Cortex of kidney (tissue), 1 donor: ENCODE measurements at places on chromosomes 11 and 22.

GRCh38 chr11:67117672-67118180 is 1.3 kb upstream of the KDM2A start:
- DNase-seq = no peak

DNA sequence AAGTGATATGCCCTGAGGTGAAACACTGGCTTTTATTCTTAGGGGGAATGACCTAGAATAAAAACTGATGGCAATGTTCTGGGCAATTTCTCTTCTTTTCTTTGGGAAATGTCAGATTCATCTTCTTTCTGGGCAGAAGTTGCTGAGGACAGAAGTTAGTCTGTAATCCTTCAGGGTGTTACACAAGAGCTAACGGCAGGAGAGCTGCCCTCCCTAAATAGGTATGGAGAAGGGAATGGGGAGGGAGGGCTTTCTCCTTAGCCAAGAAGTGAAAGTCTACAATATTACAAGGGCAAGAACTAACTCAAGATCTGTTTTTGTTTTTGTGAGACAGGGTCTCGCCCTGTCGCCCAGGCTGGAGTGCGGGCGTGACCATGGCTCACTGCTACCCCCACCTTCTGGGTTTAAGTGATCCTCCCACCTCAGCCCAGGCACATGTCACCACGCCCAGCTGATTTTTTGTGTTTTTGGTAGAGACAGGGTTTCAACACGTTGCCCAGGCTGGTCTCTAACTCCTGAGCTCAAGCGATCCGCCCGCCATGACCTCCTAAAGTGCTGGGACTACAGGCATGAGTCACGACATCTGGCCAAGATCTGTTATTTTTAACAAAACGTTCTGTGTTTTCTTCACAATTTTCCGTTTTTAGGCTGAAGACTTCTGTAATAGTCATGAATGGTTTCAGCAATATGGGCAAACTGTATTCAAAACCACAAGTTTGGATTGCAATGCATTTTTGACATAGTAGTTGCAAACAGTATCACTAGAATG is 7.2 kb downstream of the PIWIL4 start:
- DNase-seq = no peak

DNA sequence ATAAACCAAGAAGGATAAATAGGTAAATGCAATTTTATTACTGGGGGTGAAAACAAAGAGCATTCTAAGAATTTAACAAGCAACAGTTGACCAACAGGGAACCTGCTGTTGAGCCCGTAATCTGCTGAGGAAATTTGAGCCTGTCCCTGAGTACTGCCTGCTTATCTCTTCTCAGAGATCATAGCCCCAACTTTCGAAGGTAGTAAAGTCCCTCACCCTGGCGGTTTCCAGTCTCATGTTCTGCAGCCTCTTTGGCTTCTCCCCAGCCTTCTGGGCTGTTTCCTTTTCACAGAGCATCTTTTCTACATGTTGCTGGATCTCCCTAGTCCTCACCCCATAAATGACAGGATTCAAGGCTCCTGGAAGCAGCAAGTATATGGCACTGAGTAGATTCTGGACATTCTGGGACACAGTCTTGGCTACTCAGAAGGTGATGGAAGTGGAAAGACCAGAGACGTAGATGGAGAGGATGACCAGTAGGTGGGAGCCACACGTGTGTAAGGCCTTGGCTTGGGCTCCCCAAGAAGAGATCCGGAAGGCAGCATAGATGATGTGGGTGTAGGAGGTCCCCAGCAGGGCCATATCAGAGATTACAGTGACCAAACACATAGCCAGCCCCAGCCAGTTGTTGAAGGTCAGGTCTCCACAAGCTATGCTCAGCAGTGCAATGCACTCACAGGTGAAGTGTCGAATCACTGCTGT is 51.6 kb downstream of the RRM1 start:
- DNase-seq = no peak

- DNase-seq = no peak
Observed at GRCh38 chr11:19552656-19553260, 159.9 kb upstream of the NAV2 start.

DNA sequence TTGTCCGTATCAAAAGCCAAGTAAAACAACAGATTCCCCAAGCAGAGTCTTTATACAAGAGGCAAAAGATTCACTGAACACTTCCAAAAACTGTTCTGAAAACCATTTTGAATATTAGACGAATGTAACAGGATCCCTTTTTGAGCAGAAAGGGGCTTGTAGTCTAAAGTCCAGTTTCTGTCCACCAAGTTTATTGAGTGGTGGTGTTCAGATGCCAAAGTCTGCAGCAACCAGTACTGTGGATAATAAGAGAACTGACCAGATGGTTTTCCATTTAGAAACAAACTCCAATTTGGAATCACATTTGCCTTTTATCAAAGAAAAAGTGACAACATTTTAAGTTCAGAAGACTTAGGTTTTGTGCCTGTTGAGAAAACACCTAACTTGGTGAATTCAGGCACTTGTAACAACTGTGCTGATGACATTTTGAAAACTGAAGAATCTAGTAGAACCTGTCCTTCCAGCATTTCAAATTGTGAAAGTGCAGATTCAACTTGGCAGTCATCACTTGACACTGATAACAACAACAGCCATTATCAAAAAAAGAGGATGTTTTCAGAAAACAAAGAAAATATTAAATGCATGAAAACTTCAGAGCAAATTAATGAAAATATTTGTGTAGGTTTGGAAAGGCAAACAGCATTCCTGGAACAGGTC is 217.1 kb downstream of the CSNK2A3 start:
- DNase-seq = no peak

DNA sequence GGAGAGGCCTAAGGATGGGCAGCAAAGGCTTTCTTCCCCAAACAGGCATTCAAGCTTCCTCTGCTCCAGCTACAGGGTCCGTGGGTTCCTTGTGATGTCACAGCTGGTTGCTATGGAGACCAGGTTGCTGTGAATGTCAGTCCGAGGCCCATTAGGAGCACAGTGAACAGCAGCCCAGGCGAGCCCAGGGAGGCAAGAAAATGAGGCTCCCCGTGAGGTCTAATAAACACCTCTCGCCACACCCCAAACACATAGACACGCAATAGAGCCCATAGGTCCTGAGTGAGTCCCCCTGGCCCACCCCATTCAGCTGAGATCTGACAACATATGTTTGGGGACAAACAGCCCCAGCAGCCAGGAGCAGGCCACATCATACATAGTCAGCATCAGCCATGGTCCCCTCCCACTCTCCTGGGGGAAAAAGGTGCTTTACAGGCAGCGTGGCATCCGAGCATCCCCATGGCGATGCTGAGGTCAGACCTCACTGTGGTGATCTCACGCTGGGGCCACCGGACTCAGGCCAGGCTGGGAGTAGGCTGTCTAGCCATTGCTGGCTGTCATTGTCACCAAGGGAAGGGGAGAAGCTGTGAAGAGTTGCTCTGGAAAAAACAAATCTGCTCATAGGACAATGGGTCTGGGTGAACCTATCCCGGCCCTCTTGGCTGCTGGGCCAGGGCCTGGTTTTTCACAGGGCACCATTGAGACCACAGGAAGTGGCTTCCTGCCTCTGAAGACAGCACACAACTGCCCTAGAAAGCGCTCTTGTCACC is 23.1 kb upstream of the TP53I11 start:
- no peak for DNase-seq

- DNase-seq = no peak
Observed at GRCh38 chr22:39489094-39490068, 12.7 kb upstream of the MIEF1 start.

DNA sequence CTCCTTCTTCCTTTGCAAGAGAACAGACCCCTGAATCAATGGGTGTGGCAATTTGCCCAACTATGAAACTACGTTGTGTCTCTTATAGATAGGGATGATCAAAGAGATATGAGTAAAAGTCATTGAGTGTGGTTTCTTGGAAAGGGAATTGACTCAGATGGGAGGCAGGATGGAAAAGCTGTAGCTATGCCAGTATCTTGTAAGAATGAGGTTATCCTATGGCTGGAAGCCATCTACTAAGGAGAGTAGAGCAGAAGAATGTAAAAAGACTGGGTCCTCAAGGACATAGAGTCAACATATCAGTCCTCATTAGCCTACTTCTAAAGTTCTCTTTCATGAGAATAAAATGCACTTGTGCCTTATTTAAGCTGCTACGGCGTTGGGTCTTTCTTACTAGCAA is 78.9 kb upstream of the POU2AF2 start:
- no peak for DNase-seq

DNA sequence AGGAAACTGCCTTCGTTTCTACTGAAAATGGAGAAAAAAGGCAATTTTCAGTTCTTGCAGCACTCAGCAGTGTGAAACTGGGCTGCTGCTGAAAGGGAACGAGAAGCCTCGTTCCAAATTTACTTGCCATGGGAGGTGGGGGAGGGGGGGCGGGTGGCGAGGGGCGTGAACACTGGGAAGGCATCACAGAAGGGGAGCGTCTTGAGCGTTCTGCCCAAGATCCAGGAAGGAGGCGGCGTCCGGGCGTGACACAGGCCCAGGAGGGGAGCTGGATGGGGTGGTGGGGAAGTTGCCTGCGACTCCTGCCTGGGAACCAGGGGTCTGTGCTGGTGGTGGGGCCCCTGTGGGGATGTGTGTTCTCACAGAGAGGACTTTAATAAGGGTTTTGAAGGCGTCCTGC is 213.5 kb downstream of the CTTN start:
- no peak for DNase-seq

- no peak for DNase-seq
Observed at GRCh38 chr11:94400839-94401772, at the start of gene GPR83. TSS of gene GPR83 (minus strand) at chr11:94401419. CDS start at chr11:94401247, 172 bp downstream.

DNA sequence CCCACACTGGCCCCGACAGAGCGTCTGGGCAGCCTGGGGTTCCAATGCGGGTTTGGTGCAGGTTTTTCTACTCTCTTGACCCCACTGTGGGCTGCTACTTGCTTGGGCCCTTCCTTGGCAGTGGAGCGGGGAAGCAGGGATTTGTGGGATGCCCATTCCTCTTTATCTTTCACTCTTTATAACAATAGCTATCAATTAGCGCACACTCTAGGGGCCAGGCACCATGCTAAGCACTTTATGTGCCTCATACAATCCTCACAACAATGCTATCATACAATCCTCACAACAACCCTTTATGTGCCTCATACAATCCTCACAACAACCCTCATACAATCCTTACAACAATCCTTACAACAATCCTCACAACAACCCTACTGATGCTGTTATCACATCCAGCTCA is 12.7 kb downstream of the ACCS start:
- no peak for DNase-seq

- no peak for DNase-seq
Observed at GRCh38 chr11:1326435-1327063, 17.1 kb upstream of the TOLLIP start.

GRCh38 chr11:66607126-66607834 is 9.2 kb upstream of the RBM14 start:
- no peak for DNase-seq

DNA sequence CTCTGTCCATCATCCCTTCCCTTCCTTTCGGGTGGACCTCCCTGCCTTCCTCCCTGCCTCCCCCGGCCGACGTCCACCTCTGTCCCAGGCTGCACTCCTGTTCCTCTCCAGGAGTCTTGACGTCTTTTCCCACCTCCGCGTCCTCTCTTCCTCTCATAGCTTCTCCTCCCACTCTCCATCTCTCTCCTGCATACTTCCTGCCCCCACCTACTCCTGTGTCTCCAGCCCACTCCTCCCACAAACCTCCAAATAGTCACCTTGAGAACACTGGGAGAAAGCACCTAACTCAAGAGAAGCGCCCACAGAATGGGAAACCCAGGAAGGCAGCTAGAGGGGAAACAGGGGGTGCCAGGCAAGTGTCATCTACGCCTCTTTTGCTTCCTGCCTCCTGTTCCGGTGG is 60.8 kb downstream of the PDE2A start:
- DNase-seq = no peak

GRCh38 chr11:120335556-120335907 is 681 bp upstream of the ARHGEF12 start:
- DNase-seq = no peak

- DNase-seq = no peak
Observed at GRCh38 chr22:45318558-45319323, 9.0 kb downstream of the FAM118A start.

- no peak for DNase-seq
Observed at GRCh38 chr11:86145439-86146156, 76.7 kb upstream of the PICALM start.

DNA sequence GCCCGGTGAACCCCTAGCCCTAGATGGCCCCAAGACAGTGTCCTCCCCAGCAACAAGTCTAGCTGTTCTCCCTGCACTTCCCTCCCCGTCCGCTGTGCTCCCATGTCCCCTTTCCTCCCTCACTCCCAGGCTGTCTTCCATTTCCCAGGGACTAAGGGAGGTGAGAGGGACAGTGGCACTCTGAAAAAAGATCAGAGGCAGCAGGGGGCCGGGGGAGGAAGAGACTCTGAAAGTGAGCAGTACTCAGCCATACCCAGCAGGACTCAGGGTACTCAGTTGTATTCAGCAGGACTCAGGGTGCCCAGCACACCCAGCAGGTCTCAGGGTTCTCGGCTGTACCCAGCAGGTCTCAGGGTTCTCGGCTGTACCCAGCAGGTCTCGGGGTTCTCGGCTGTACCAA is 48.4 kb upstream of the THY1 start:
- DNase-seq = no peak

DNA sequence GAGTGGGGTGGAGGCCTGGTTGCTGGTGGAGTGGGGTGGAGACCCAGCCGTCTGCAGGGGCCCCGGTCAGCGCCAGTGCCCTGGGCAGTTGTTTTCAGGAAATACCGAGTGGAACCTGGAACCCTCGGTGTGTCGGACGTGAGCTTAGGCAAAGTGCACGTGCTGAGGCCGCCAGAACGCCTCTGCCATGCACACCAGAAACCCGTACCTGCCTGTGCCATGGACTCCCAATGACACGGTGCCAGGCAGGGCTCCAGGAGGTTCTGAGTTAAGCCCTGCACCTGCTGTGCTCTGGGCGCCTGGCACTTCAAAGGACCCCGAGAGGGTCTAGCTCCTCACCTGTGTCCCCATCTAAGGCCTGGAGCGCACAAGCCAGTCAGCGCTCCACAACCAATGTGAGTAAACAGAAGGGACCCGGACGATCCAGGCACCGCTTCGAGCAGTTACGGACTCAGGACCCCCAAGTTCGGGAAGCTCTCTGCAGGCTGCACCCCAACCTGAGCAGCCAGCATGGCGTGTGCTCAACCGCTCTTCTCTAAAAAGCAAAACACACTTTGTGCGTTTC is 12.3 kb downstream of the TOLLIP start:
- DNase-seq = no peak

- no peak for DNase-seq
Observed at GRCh38 chr11:112118176-112118575, 31.5 kb downstream of the SDHD start.
